ENCODE measurements at places on chromosomes 6 and 20.
A peak's percentile ranks its signal among the peaks of the same experiment; 100 is the strongest.

- no peak for DNase-seq
Measured at GRCh38 chr20:11982289-11982954, 64.7 kb downstream of the BTBD3 start.

DNA sequence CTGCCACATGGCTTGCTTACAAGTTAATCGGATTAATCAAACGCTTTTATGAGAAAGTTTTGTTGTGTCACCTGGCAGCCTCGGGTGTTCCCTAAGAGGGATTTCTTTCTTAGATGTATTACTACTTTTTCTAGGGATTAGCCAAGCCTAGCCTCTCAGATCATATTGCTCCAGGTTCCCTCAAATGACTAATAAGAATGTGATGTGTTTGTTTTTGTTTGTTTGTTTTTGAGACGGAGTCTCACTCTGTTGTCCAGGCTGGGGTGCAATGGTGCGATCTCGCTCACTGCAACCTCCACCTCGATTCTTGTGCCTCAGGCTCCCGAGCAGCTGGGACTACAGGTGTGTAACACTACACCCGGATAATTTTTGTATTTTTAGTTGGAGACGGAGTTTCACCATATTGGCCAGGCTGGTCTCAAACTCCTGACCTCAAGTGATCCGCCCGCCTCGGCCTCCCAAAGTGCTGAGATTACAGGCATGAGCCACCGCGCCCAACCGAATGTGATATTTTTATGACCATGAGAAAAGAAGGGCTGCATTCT is 977 bp downstream of the HMGN4 start:
- no peak for DNase-seq

DNA sequence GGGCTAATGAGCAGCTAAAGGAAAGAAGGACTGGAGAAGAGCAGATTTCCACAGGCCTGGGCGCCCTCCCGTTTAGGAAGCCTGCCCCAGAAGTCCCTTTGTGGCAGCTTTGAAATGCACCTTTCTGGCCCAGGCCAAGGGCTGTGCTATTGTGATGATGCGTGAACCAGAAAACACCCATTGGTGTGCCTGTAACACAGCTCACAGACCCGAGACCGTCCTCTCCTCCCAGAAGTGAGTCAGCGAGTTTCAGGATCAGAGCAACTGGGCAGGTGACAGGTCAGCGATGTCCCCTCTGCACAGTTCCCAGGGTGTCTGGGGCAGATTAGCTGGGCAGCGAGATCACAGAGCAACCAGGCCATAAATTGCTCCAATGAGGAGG is 71.9 kb upstream of the SULF2 start:
- no peak for DNase-seq

- DNase-seq, result peak; percentile 70
Measured at GRCh38 chr20:51372176-51372803, 170.2 kb downstream of the NFATC2 start.

- no peak for DNase-seq
Measured at GRCh38 chr6:9983168-9983567, 431.7 kb downstream of the TFAP2A start.

GRCh38 chr6:56146086-56146485 is 101.3 kb downstream of the COL21A1 start:
- DNase-seq, result no peak

GRCh38 chr6:25219917-25220278 is 59.3 kb upstream of the CARMIL1 start:
- DNase-seq, result no peak

DNA sequence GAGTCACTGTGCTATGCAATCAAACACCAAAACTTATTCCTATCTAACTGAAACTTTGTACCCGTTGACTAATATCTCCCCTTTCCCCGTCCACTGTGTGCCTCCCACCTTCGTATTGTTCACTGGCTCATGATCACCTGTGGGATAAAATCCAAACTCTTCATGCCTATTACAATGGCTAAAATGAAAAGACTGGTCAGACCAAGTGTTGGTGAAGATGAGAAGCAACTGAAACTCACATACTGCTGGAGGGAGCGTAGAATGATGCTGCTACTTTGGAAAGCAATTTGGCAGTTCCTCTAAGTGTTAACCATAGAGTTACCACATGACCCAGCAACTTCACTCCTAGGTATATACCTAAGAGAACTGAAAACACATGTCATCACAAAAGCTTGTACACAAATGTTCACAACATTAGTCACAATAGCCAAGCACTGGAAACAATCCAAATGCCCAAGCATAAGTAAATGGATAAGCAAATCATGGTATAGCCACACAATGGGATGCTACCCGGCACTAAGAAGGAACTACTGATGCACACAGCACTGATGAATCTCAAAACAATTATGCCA is 13.1 kb downstream of the RPS10 start:
- DNase-seq, result no peak

- DNase-seq, result no peak
Measured at GRCh38 chr20:37207171-37207570, 27.8 kb upstream of the MROH8 start.

- DNase-seq, result no peak
Measured at GRCh38 chr6:166760288-166760687, 133.2 kb upstream of the RPS6KA2 start.

DNA sequence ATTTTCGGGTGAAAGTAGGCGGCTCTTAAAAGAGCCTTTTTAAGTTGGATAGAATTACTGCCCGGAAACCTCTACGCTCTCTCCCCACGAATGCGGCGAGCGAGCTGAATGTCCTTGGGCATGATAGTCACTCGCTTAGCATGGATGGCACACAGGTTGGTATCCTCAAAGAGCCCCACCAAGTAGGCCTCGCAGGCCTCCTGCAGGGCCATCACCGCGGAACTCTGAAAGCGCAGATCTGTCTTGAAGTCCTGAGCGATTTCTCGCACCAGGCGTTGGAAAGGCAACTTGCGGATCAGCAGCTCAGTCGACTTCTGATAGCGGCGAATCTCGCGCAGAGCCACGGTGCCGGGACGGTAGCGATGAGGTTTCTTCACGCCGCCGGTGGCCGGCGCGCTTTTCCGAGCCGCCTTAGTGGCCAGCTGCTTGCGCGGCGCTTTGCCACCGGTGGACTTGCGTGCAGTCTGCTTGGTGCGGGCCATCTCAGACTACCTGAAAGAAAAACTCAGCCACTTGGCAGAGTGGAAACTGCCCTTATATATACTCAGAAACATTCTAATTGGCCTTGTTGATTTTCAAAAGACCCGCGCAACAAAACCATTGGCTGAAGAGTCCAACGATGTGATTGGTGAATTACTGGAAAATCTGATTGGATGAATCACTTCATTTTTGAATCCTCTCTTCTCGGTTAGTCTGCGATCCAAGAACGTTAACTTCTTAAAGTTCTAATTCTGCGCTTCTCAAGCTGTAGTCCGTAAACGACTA is 93.9 kb upstream of the BTN3A2 start:
- peak; percentile 95 for DNase-seq

- peak; percentile 75 for DNase-seq
Measured at GRCh38 chr6:133341607-133342158, 100.5 kb downstream of the EYA4 start.

DNA sequence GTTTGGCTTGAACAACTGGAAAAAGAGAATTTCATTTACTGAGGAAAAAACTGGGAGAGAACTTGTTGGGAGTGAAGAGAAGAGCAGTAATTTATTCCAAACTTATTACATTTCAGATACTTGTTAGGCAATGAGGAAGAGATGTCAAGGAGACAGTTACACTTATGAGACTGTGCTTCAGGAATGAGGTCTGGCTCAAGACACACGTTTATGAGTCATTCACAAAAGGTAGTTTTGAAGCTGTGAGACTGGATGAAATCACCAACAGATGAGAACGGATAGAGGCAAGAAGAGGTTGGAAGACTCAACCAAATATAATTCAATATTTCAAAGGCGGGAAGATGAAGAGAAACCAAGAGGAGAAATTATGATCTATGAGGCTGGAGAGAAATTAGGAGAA is 70.6 kb upstream of the DEFB112 start:
- DNase-seq, result no peak

DNA sequence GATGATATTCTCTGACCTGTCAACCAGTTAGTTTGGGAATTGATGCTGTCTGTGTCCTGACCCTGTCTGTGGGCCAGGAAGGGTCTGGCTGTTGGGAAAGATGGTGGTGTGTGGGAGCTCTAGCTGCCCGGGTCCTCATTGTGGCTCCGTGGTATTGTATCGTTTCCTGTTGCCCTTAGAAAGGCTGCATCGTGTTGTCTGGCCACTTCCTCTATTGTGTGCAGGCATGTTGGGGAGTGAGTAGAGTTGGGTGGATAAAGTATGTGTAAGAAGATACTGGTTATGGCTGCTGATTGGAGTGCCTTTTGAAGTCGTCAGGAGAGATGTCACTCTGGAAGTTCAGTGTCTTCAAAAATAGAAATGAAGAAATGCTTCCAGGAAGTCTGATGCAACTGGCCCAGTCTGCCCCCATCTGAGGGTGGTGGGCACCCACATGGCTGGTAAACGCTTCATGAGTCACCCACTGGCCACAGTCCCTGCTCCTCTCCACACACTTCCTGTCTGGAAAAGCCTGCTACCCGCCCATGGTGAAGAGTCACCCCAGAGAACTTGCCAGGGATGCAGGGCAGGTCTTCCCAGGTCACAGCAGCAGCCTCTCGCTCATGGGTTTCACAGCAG is 27.9 kb downstream of the PPARD start:
- DNase-seq, result no peak

- no peak for DNase-seq
Measured at GRCh38 chr6:36197739-36198221, 1.2 kb downstream of the BRPF3 start.

- no peak for DNase-seq
Measured at GRCh38 chr6:10531942-10532341, 10.8 kb downstream of the GCNT2 start.

DNA sequence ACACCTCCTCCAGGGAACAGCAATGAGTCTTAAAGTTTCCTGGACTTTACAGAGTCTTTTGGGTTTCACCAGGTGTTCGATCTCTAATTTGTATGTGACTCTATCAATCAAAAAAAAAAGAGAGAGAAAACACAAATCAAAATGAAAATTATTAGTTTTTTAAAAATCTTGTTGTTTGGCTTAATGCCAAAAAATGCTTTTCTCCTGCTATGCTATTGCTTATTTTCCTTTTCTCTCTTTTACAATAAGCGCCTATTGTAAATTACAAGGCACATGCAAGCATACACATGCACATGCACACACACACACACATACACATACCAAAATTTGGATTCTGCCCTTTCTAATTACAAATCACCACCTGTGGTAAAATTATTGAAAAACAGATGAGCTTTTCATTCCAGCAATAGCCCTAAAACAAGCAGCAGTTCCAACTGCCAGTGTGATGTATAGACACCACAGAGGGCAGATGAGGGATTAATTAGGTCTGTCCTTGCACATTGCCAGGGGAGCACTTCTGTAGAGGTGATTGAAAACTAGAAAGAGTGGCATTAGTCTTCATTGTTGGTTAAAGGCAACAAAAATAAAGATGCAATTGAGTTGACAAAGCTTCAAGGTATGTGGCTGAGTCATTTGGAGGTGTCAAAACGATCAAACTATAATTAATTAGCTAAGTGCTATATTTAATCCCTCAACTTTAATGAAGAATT is 631.7 kb downstream of the TFAP2B start:
- no peak for DNase-seq

Data from NCI-H2171 treated with DMSO at 0.1 percent for 48 hours (cell line).